Neural progenitor cell (in vitro differentiated cells): ENCODE measurements at places on chromosomes 3 and 15. TPM values are rescaled to one million over a fixed set of nuclear protein-coding genes. Genes with fewer than 3 reads are reported as not detected.

DNA sequence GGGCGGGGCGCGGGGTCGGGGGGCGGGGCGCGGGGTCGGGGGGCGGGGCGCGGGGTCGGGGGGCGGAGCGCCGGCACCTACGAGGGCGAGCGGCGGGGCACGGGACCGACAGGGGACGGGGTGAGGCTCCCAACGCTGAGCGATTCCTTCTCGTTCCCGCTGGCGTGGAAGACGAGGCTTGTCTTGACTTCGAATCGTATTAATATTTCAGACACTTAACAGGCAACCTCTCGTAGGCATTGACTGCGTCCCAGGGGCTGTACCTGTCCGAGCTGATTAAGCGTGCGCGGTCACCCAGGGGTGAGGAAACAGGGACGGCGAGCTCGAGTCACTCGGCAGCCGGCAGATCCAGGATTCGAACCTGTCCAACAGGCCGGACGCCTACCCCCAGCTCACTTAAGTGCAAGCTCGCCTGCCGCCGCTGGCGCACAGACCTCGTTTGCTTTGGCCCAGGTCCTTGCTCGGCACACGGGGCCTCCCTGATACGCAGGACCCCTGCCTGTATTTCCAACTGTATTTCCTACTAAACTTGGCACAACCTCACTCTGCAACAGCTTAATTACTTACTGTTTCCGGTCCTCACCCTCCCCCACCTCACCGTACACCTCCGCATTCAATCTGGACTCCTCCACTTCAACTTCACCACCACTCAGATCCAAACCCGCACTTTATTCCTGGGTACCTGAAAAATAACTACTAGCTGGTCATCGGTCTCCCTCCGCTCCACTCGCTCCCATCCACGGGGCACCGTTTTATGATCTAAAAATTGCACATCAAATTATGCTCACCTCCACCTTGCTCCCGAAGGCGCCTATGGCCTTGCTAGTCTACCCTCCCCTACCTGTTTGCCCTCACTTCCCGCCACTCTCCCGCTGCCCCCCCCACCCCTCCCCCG lies 722 bp upstream of the ZXDC start:
- peaks cover 5% of the 10 kb centered on the region for H3K27me3 ChIP-seq
- peak overlapping the region; percentile 57 for H3K4me3 ChIP-seq
- H3K27ac ChIP-seq: no peak overlapping the region

DNA sequence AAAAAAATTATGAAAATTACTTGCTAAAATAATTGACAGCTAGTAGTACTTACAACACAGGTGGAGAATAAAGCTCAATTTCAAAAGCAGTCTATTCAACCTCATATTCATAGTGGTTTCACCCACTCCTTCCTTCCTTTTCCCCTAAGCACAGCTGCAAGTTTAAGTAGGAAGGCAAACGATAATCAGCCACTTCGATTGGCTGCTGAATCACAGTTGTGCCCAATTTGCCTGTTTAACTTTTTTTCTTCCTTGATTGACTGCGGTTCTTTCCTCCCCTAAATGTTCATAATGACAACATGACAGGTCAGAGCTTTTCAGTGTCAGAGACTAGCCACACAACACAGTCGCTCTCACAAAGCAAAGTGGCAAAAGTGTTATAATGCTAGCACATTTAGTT lies 468.0 kb upstream of the GBE1 start:
- H3K27me3 ChIP-seq: no peaks in the 10 kb centered on the region
- no peak for DNase-seq
- H3K4me1 ChIP-seq: no peaks in the 10 kb centered on the region
- H3K36me3 ChIP-seq: no peaks in the 10 kb centered on the region

DNA sequence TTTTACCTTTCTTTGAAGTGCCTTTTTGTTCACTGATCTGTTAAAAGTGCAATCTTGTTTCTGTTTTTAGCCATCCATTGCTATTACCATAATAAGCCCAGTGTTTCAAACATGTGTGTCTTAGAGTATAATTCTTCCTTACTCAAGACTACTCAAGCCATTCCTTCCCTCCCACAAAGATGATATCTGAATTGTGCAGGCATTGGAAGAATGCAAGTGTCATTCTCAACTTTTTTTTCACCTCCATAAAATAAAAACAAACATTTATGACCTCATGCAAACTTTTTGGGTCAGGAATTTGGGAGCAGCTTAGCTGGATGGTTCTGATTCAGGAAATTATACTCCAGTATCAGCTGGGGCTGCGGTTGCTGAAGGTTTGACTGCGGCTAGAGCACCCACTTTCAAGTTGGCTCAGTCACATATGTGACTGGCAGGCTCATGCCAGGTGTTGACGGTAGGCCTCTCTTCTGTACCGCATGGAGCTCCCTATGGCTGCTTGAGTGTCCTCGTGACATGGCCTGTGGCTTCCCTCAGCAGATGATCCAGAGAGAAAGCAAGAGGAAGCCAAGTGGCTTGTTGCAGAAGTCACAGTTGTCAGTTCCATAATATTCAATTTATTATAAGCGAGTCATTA lies 490.8 kb downstream of the CNTN4 start:
- H3K27ac ChIP-seq: no peak overlapping the region
- H3K36me3 ChIP-seq: no peaks in the 10 kb centered on the region
- no peaks in the 10 kb centered on the region for H3K27me3 ChIP-seq
- no peak for DNase-seq
- no peaks in the 10 kb centered on the region for H3K4me1 ChIP-seq

DNA sequence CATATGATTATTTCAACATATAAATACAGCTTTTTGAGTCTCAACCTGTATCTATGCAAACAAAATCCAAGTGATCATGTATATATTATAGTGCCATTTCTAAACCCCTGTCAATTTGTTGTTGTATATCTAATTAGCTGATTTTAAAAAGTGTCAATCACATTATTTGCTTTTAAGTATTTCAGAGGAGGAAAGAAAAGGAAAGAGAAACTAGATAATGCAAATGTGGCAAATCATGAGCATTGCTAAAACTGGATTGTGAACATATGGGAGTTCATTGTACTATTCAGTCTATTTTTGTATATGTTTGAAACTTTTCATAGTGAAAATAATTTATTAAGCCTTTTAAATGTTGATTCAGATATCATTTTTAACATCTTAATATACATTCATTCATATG lies 190.7 kb downstream of the ZIC4 start:
- no peak for DNase-seq
- no peak overlapping the region for H3K27ac ChIP-seq
- H3K4me1 ChIP-seq: no peaks in the 10 kb centered on the region
- no peaks in the 10 kb centered on the region for H3K36me3 ChIP-seq

GRCh38 chr15:75361989-75362641 lies 6.3 kb downstream of the MAN2C1 start:
- H3K27me3 ChIP-seq: no peaks in the 10 kb centered on the region
- DNase-seq: no peak
- no peaks in the 10 kb centered on the region for H3K4me1 ChIP-seq
- no peaks in the 10 kb centered on the region for H3K36me3 ChIP-seq

- no peaks in the 10 kb centered on the region for H3K4me1 ChIP-seq
- DNase-seq: no peak
- no peaks in the 10 kb centered on the region for H3K27me3 ChIP-seq
- H3K4me3 ChIP-seq: no peak overlapping the region
- no peaks in the 10 kb centered on the region for H3K36me3 ChIP-seq
Measured at GRCh38 chr15:54556231-54556630, 578.0 kb downstream of the UNC13C start.

DNA sequence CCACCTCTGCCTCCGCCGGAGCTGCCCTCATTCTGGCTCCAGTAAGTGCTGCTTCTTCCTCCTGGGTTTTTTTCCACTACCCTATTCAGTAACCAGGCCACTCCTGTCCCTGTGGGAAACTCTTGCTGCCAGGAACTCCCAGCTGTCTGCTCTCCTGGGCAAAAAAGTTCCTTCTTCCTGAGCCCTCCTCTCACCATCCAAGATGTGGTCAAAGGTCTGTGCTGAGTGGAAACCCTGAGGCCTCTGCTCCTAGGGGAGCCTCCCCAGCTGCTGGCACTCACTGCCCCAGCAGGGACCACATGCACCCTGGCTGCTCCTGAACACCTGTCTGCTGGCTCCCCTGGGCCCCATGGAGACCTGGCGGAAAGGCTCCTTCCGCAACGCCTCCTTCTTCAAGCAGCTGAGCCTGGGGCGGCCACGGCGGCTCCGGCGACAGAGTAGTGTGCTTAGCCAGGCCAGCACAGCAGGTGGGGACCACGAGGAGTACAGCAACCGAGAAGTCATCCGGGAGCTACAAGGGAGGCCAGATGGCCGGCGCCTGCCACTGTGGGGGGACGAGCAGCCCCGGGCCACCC lies 454 bp downstream of the C15orf62 start:
- peaks cover 16% of the 10 kb centered on the region for H3K4me1 ChIP-seq
- H3K27me3 ChIP-seq: peaks cover 3% of the 10 kb centered on the region
- no peak for DNase-seq
- no peak overlapping the region for H3K27ac ChIP-seq

GRCh38 chr3:72017935-72018334 lies 233.0 kb upstream of the PROK2 start:
- H3K4me1 ChIP-seq: no peaks in the 10 kb centered on the region
- DNase-seq: no peak
- H3K4me3 ChIP-seq: no peak overlapping the region
- no peaks in the 10 kb centered on the region for H3K27me3 ChIP-seq
- no peaks in the 10 kb centered on the region for H3K36me3 ChIP-seq
- H3K27ac ChIP-seq: no peak overlapping the region

- no peaks in the 10 kb centered on the region for H3K36me3 ChIP-seq
- DNase-seq: no peak
- peaks cover 14% of the 10 kb centered on the region for H3K4me1 ChIP-seq
- no peak overlapping the region for H3K27ac ChIP-seq
- H3K27me3 ChIP-seq: no peaks in the 10 kb centered on the region
- no peak overlapping the region for H3K4me3 ChIP-seq
Measured at GRCh38 chr3:71311661-71312046, 271.9 kb downstream of the FOXP1 start.

DNA sequence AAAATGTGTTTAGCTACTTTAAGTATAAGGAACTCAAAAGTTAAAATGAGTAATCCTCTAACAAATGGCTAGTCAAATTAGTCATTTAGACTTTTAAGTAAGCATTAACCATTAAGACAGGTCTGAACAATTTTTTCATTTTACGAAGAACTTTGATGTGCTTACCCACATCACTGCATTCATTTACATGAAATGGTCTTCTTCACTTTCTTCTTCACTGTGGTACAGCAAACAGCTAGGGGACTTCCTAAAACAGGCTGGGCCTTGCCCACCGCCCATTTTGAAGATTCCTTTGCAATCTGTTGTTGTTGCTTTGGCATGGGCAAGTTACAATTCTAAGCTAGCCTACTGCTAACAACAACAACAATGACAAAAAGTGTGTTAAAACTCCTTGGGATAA lies 67.4 kb downstream of the CBLB start:
- H3K27ac ChIP-seq: peak overlapping the region; percentile 46
- no peak for DNase-seq
- peaks cover 4% of the 10 kb centered on the region for H3K36me3 ChIP-seq
- no peak overlapping the region for H3K4me3 ChIP-seq
- H3K27me3 ChIP-seq: no peaks in the 10 kb centered on the region

GRCh38 chr3:158519776-158520175 lies 51.2 kb upstream of the MLF1 start:
- no peaks in the 10 kb centered on the region for H3K27me3 ChIP-seq
- no peak overlapping the region for H3K27ac ChIP-seq
- H3K4me3 ChIP-seq: no peak overlapping the region
- no peak for DNase-seq
- H3K4me1 ChIP-seq: no peaks in the 10 kb centered on the region
- H3K36me3 ChIP-seq: no peaks in the 10 kb centered on the region

GRCh38 chr15:30041868-30042267 lies 40.9 kb upstream of the GOLGA8J start:
- H3K36me3 ChIP-seq: no peaks in the 10 kb centered on the region
- no peak for DNase-seq
- no peak overlapping the region for H3K27ac ChIP-seq
- no peaks in the 10 kb centered on the region for H3K27me3 ChIP-seq
- peaks cover 4% of the 10 kb centered on the region for H3K4me1 ChIP-seq

DNA sequence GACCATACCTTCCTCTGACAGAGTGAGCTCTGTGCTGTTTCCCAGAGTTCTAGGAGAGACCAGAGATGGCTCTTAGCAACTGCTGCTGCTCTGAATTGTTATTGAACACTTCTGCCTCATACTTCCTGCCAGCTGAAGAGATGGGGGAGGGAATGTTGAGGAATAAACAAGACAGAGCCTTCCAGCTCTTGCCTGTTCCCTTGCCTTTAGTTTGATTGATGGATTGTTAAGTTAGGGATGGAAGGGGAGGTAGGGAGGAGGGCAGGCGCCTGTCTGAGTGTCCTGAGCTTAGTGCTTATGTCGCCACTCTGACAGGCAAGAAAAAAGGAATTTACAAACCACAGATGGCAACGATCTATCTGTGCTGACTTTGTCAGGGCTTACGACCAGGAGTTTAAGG lies 42.8 kb downstream of the ZNF609 start:
- H3K4me1 ChIP-seq: no peaks in the 10 kb centered on the region
- no peak overlapping the region for H3K4me3 ChIP-seq
- no peak overlapping the region for H3K27ac ChIP-seq
- DNase-seq: no peak
- no peaks in the 10 kb centered on the region for H3K36me3 ChIP-seq
- no peaks in the 10 kb centered on the region for H3K27me3 ChIP-seq

- H3K27ac ChIP-seq: no peak overlapping the region
- no peak for DNase-seq
- no peaks in the 10 kb centered on the region for H3K27me3 ChIP-seq
- no peaks in the 10 kb centered on the region for H3K36me3 ChIP-seq
Measured at GRCh38 chr3:94402126-94402525, 339.3 kb downstream of the NSUN3 start.

- DNase-seq: no peak
- peaks cover 14% of the 10 kb centered on the region for H3K4me1 ChIP-seq
- no peak overlapping the region for H3K27ac ChIP-seq
- H3K27me3 ChIP-seq: no peaks in the 10 kb centered on the region
Measured at GRCh38 chr15:62835351-62835750, 207.2 kb upstream of the TPM1 start.

- H3K4me1 ChIP-seq: peaks cover 38% of the 10 kb centered on the region
- peak overlapping the region; percentile 94 for H3K4me3 ChIP-seq
- DNase-seq: no peak
- peak overlapping the region; percentile 67 for H3K27ac ChIP-seq
Measured at GRCh38 chr3:53255423-53255774, 423 bp downstream of the TKT start.

DNA sequence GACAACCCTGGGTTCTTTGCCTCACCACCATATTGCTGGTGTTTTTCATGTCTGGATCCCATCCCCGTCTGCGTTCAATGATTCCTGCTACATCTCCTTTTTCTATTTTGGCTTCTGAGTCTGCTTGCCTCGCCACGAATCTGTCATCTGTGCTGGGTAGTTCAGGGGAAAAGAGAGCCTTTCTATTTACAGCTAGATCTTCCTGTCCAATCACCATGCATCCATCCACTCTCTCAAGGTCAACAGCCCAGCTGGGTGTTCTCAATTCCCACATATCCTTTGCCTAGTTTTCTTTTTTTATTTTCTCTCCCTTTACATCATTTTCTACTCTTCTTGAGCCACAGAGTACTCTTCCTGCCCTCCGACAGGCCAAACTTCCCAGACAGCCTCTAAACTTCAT lies 104.8 kb upstream of the RAD18 start:
- H3K4me3 ChIP-seq: no peak overlapping the region
- H3K27ac ChIP-seq: no peak overlapping the region
- DNase-seq: no peak
- H3K36me3 ChIP-seq: no peaks in the 10 kb centered on the region

Gene ACTC1
- 3.8 and 3.9 TPM in 2 replicates for total RNA-seq

Gene WNT5A
- total RNA-seq: 3.3 and 5.5 TPM in 2 replicates

Gene GOLGA6L10
- total RNA-seq: 1.3 and 2.2 TPM in 2 replicates

Gene STARD5
- total RNA-seq: 7.2 and 8.5 TPM in 2 replicates

Gene SLC6A20
- not detected in 2 replicates for total RNA-seq

Gene FAM131A
- 17.2 and 37.7 TPM in 2 replicates for total RNA-seq

Gene CX3CR1
- total RNA-seq: 0.06 TPM in 1 of 2 replicates, not detected in the other

Gene ZNF80
- total RNA-seq: not detected in 2 replicates

Gene MCTP2
- total RNA-seq: 0.17 and 0.56 TPM in 2 replicates

Gene TMEM40
- total RNA-seq: not detected in 2 replicates
